ENCODE measurements at places on chromosomes 1 and 21.

DNA sequence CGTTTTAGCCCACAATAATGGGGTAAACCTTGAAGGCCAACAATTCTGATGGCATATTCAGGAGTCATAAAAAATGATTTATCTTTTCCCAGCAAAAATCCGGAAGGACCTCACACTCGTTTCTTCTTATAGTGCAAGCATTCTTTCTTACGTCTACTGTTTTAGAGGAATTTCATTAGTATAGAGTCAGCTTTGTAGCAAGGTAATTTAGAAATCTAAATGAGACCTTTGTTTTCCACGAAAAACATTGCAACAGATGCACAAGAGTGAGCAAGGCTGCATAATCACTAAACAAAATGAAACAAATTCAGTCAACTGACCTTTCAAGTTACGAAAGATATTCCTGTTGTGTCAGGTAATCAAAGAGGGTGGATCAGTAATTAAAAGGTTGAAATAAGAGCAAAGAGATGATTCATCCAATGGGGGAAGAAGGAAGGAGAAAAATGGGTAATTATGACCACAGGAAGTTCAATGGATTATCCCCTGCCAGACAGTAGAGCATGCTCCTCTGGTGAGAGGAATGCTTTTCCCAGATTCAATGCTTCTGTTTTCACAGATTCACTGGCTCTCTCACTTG is 560 bp upstream of the CSDE1 start:
- DNase-seq = no peak

- DNase-seq = no peak
Observed at GRCh38 chr1:223842784-223843183, 3.0 kb downstream of the TP53BP2 start.

DNA sequence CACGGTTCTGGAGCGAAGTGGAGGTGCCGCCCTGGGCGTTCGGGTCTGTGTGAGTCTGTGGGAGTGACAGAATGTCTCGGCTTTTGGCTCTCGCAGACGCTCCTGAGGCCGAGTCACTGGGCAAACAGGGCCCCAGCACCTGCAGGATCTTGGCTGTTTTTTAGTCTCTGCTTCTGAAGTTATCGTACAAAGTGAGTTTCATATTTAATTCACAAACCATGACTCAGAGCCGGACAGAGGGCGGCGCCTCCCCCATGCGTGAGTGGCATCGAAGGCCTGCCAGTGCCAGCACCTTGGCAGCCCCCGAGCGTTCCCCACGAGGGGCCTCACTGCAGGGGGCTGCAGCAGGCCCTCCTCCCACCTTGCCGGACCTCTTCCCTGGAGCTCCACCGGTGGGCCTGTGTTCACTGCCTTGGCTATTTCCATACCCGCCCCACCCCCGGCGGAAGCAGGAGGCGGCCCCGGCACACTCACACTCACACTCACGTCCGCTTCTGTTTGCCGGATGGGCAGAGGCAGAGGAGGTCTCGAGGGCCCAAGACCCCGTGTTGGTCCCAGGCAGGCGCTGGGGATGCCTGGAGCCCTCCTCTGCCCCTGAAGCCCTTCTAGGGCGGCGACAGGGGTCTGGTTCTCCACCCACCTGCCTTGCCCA is 56.3 kb downstream of the MORN1 start:
- no peak for DNase-seq

DNA sequence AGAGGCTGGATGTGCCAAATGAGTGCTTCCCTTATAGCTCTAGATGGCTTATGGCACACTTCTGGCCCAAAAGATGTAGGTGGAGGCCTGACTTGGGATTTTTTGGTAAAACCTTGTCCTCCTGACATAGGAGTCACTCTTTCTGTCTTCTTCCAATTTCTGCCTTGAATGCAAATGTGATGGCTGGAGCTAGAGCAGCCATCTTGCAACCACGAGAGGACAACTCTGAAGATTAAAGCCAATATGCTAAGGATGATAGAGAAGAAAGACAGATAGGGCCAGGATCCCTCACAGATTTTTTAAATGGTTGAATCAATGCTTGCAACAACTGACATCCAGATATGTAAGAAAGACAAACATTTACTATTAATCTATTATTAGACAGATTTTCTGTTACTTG is 8.5 kb upstream of the GPR137B start:
- DNase-seq = no peak

GRCh38 chr1:239303289-239303688 is 83.1 kb upstream of the CHRM3 start:
- no peak for DNase-seq

DNA sequence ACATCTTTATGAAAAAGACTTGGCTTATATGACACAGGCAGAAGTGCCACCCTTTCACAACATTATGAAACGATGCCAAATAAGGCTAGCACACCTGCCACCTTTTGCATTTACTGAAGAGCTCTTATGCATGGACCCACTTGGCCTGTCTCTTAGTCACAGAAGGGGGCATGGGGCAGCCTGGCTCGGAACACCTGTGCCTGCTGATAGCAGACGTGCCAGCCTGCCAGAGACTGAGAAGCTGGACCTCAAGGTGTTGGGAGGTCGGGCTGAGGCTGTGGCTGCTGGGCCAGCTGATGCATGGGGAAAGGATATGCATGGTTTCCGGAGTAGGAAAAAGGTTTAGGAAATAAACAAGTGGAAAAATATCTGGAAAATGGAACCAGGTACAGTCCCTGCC is 21.5 kb downstream of the RCAN1 start:
- no peak for DNase-seq

DNA sequence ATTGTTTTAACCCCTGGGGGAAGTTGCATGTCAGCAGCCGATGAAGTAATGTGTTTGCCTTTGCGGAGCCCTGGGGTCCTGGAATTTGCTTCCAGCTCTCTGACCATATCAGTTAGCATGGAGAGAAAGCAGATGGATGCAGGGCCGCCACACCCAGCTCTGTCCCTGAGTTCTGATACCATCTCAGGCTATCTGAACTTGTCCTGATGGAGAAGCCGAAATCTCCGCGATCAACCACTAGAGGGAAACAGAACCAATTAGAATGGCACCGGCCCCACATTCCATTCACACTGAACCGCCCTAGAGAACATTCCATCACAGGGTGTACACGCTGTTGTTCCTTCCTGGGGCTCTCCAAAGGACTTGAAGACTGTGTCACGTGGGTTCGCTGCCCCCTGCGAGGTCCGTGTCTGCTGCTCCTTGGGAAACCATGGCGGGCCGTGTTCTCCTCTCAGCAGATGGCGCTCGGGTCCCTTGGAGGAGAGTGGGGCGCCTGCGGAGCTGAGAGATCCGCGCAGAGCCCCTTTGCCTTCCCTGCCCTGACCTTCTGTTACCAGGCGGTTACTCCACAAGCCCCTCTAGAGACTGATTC is 75.4 kb downstream of the ABCA4 start:
- DNase-seq = no peak

DNA sequence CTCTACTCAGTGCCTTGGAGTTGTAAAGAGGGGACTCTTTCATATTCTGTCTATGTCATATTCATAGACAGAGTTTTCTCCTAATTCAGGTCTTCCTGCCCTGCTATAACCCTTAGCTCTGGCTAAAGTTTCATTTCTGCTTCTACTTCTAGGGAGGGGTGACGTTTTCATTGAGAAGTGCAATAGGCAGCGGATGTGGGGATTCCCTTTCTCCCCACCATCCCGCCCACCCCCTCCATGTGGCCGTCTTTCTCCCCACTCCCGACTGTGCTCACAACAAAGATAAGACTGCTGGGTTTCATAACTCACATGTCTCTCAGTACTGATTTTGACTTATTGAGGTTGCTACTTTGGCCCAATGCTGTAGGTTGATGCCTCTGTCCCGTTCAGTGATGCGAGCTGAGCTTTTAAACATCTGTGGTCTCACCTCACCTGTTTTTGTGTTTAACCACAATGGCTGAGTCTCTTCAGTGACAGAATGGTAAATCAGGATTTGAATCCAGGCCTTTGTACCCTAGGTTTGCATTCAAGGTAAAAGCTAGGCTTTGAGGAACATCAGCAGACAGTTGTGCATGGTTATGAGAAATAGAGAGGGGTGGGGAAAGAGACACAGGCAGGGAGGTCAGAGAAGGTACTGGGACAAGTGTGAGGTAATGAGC is 7.8 kb upstream of the KIF14 start:
- peak; percentile 17 for DNase-seq

DNA sequence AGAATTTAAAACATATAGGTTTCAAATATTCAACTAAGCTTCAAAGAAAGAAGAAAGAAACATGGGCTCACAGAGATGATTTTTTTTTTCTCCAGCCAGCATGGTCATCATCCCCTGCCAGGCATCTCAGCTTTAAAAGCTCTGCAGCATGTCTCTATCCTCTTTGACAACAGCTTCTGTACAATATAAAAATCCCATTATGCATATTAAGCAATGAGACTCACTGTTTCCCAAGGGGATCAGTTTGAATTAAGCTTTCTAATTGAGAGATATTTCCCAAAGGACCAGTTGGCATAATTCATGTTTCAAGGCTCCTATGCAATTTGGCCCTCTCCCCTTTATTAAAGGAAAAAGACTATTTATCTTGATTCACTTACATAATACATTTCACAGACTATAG is 220.3 kb downstream of the GRIK1 start:
- no peak for DNase-seq

DNA sequence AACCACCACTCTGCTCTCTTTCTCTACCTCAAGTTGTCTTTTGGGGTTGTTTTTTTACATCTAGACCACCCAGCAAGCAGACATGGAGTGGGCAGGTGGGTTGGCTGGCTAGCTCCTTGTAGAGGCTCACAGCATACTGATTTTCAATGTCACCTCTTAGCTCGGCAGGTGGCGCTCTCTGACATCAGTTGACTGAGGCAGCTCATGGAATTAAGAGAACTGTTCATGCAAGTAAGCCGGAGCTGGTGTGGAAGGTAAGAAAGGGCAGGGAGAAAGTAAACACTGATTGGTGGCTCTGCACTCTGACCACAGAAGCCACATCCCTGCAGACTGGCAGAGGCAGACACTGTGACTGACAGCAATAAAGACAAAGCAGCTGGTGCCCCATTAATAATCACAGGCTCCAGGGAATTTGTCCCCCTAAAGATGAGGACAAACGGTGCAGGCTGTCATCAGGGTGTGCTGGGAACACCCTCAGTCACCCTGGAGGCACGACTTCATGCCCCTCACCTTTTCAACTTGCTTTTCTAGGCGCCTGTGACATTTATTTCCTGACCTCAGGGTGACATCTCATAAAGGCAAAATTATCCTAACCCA is 226.8 kb downstream of the LMX1A start:
- no peak for DNase-seq

DNA sequence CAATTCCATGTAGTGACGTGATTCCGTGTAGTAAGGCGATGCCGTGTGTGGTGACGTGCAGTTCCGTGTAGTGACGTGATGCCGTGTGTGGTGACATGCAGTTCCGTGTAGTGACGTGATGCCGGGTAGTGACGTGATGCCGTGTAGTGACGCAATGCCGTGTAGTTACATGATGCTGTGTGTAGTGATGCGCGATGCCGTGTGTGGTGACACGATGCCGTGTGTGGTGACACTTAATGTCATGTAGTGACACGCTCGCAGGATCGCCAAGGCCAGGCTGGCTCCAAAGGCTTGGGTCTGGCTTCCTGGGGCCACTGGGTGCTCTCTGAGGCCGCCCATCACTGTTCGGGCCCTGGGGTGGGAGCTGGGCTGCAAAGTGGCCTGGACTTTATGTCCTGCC is 14.2 kb downstream of the COL18A1 start:
- DNase-seq = no peak

GRCh38 chr1:60746278-60746791 is 336.0 kb upstream of the NFIA start:
- no peak for DNase-seq

- no peak for DNase-seq
Observed at GRCh38 chr1:77824079-77824478, 44.6 kb downstream of the MIGA1 start.

- no peak for DNase-seq
Observed at GRCh38 chr1:24724345-24725208, 20.7 kb upstream of the CLIC4 start.

GRCh38 chr1:23344987-23345472 is 946 bp upstream of the HNRNPR start:
- DNase-seq = no peak

- DNase-seq = no peak
Observed at GRCh38 chr1:231923491-231924041, 297.0 kb downstream of the DISC1 start.

DNA sequence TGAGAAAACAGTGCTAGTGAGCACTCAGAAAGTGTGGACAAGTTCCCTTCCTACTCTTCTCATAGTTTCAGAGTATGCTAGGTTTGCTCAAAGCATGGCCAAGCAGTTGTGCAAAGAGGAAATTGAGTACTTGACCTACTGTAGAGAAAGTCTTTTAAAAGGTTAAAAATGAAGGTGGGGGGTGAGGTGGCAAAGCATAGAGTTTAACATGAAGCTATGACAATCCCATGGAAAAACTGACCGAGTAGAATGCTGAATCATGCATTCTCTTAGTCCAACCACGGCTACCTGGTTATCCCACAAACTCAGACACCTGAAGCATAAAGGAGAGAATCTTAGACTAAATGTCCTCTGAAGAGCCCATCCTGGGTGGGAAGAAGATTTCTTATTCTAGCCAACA is 79.9 kb downstream of the PTPN14 start:
- DNase-seq = no peak

GRCh38 chr1:194256010-194256409 is 1069.6 kb upstream of the B3GALT2 start:
- DNase-seq = no peak

- DNase-seq = peak; percentile 16
Observed at GRCh38 chr1:198556971-198557370, 16.5 kb upstream of the ATP6V1G3 start.

DNA sequence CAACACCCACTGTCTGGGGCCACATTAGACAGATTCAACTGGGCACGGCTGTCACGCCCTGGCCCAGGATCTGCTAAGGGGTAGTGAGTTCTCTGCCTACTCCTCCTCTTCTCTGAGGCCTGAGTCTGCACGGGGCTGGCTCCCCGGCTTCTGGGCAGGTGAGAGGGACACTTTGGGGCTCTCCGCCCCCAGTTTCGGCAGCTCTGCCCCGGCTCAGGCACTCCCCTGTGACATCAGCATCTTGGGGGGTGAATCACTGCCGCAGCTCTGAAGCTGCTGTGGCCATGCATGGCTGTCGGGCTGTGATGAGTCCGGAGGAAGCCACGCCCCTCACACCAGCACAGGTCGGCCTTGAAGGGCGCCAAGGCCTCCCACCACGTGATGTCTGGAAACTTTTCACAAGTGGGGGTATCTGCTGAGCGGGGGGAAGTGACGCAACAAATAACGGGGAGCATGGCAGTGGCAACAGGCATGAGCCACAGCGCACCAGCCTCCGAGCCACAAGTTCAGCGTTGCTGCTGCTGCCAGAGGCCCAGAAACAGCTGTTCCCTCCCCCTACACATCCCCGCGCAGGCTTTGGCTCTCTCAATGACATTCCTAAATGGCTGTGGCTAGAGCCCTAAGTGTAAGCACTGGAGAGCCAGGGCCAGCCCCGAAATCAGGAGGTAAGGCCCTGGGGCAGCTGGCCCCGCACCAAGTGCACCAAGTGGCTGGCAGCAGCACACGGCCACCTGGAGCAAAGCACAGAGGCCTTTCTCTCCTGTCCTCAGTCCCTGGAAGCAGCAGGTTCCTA is 26.3 kb downstream of the ZBTB17 start:
- peak; percentile 84 for DNase-seq

DNA sequence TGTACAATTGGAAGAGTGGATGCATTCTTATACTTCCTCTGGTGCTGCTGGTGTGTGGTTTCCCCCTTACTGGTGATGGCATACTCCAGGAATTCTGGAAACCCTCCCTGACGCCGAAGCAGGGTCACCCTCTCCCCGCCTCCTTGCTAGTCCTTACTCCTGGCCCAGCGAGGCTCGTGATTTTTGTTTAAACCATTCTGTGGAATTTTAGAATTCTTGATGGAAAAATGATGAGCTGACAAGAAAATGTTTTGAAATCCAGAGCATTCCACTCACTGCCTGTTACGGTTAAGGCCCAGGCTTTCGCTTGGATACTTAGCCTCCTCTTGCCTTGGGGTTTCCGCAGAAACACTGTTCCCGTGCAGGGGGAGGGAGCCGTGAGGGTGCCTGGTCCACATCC is 41.1 kb downstream of the IL6R start:
- no peak for DNase-seq

Measured in T-helper 1 cell (primary cell).